ENCODE measurements at places on chromosomes 13 and 19. TPM values are rescaled to one million over a fixed set of nuclear protein-coding genes. Genes with fewer than 3 reads are reported as not detected.

Gene NHLRC3
- polyA plus RNA-seq, result 70.6 TPM

Gene THSD1
- polyA plus RNA-seq, result 8.0 TPM

Gene KASH5
- polyA plus RNA-seq, result not detected

Gene GJB2
- polyA plus RNA-seq, result 2.8 TPM

Gene ATP4A
- polyA plus RNA-seq, result not detected

Gene GSX1
- polyA plus RNA-seq, result not detected

Gene SULT2B1
- 0.10 TPM for polyA plus RNA-seq

Gene EML2
- polyA plus RNA-seq, result 20.4 TPM

Gene ZNF563
- polyA plus RNA-seq, result 2.9 TPM

Gene C1QTNF9B
- polyA plus RNA-seq, result 0.72 TPM

Gene LONP1
- polyA plus RNA-seq, result 44.9 TPM

Gene COX7A1
- polyA plus RNA-seq, result 25.6 TPM

Gene S1PR5
- polyA plus RNA-seq, result 1.7 TPM

Gene PSG1
- 0.22 TPM for polyA plus RNA-seq

Gene CA11
- 58.7 TPM for polyA plus RNA-seq

Gene IFNL1
- polyA plus RNA-seq, result not detected

Gene ZNF433
- 6.0 TPM for polyA plus RNA-seq

Gene ZSWIM9
- polyA plus RNA-seq, result 11.3 TPM

Gene SLITRK6
- polyA plus RNA-seq, result 6.9 TPM

Gene S1PR2
- polyA plus RNA-seq, result 11.6 TPM

Gene ZNF229
- 14.3 TPM for polyA plus RNA-seq

Gene TSSK6
- polyA plus RNA-seq, result 1.6 TPM

Gene MRPS31
- polyA plus RNA-seq, result 49.3 TPM

Gene C1QTNF9
- polyA plus RNA-seq, result 0.14 TPM

Gene TJP3
- polyA plus RNA-seq, result 17.2 TPM

Gene SARS2
- 31.4 TPM for polyA plus RNA-seq

Gene CPAMD8
- polyA plus RNA-seq, result 40.9 TPM

Gene SRRM5
- 2.3 TPM for polyA plus RNA-seq

Gene MAST3
- polyA plus RNA-seq, result 4.2 TPM

Gene B3GNT8
- polyA plus RNA-seq, result 2.6 TPM

Gene MAST1
- polyA plus RNA-seq, result 1.7 TPM

Gene ARHGEF1
- polyA plus RNA-seq, result 44.7 TPM

Gene SHD
- polyA plus RNA-seq, result 5.7 TPM

Gene COL5A3
- 1.3 TPM for polyA plus RNA-seq

Gene ERICH4
- polyA plus RNA-seq, result 5.2 TPM
